ENCODE measurements at places on chromosomes 1 and 21.
A peak's percentile ranks its signal among the peaks of the same experiment; 100 is the strongest.

DNA sequence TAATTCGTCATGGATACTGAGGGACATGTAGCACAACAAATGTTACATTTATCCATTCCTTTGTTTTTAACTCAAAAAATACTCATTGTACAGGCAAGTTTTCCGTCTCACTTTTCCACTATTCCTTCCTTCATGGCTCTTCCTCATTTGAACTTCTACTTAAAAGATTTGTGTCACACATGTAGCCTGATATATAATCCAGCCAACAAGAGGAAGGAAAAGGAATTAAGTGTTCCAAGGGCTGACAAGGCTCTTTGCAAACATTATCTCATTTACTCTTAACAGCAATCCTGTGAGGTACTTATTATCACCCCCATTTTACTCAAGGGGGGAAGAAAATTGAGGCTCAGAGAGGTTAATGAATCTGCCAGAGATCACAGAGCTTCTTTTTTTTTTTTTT lies 22.9 kb downstream of the CD244 start:
- no peak for DNase-seq

GRCh38 chr1:25030012-25030411 lies 99.9 kb upstream of the RUNX3 start:
- DNase-seq: no peak

DNA sequence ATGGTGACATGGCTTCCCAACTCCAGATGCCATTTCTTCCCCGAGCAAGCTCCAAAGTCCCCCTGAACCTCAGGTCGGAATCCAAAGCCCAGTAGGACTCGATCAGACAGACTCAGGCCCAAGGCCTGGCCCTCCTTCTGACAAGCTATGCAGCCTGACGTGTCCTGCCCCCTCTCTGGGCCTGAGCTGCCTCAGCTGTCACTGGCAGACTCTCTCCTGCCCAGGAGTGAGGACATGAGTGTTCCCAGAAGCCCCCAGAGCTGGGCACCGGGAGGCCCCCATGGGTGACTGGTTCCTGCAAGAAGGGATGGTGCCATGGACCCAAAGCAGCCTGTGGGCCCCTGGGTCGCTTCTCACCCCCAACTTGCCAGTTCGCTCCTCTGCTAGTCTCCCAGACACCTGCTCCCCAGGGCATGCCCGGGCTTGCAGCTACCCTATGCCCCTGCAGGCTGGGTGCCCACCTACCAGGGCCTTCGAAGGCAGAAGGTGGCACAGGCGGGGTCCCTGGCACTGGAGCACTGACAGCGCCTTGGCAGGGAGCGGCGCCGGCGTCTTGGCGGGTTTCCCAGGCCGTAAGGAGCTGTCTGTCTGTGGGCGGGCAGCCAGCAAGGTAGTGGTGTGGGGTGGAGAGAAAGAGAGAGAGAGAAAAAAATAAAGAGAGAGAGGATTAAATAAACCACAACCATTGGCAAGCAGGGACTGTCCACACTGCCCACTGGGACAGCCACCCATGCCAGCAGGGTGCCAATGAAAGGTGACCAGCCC lies 2.3 kb downstream of the EDN2 start:
- DNase-seq: no peak

DNA sequence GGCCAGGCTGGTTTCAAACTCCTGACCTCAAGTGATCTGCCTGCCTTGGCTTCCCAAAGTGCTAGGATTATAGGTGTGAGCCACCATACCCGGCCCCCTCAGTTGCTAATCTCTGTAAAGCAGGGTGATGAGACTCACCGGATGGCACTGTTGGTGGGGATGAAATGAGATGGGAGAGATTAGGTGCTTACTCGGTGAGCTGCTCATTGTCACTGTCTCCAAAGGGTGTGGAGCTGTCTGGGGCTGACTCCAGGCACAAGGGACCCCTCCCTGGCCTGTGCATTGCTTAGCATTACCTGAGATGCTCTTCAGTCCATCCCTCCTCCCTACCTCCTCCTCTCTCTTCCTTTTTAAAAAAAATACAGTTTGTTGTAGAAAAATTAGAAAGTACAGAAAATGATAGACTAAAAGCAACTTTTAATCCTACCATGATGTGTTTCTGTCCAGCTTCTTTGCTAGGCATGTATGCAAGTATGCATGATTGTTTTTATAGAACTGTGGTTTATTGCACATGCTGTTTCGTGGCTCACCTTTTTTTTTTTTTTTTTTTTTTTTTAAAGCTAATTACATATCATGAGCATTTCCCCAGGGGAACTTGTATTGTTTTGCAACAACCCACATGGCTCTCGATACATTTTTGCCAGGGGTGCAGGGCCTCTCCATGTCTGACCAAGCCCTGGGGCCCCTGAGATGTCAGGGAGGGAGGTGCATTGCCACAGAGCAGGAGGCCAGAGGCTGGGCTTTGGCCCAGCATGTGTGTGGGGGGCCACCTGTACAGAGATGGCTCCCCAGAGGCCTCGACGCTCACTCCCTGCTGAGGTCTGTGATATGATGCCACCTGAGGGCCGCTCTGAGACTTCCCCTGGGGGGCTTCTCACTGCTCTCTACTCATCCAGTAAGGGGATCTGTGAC lies 55.4 kb downstream of the ARHGEF10L start:
- DNase-seq: no peak

DNA sequence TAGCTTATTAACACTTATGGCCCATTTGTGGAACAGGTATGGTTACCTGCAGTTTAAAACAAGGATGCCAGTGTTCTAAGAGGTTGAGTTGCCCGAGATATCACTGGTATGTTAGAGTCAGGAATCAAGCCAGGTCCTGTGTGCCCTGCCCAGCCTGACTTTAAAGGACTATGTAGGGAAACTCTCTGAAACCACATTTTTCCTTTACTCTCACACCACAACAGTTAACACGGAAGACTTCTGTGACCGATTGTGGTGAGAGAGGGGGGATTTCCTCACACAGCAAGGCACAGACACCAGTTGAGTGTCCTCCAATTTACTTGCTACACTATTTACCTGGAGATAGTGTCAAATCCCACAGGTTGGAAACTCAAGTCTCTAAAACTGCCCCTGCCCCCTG lies 47.8 kb downstream of the UCK2 start:
- DNase-seq: no peak

- no peak for DNase-seq
These were observed 56.4 kb downstream of the AHCTF1 start for GRCh38 chr1:246875041-246876026.

- no peak for DNase-seq
These were observed 202.3 kb upstream of the BRINP3 start for GRCh38 chr1:190679983-190680382.

DNA sequence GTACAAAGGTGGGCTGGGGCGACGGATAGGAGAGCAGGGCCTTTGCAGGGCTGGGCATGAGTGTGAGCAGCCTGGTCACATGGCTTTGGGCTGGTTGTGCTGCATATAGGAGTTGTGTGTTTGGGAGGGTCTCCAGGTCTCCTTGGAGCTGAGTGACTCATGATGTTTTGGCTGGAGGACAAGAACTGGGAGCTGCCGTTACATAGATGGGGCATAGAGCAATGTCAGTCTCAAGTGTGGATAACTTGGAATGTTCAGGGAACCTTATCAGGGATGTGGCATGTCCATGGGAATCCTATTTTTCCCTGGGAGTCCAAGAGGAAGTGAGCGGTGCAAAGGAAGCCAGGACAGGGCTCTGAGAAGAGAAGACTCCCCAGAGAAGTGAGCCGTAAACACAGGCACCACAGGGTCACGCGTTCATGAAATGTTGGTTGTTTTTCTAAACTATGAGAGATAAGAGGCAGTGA lies 136.4 kb upstream of the KCNE2 start:
- no peak for DNase-seq

DNA sequence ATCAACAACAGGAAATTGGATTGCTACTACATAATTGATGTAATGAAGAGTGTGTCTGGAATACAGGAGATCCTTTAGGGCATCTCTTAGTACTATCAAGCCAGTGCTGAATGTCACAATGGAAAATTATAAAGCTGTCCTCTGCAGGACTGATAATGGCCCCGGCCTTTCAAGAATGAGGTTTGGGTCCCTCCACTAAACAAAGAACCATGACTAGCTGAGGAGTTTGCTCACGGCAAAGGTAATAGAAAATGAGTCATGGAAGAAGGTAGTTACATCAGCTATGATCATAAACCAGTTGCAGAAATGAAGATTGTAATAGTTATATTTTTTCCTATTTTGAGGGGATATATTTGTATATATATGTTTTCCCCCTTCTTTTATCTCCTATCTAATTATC lies 145.8 kb downstream of the KCNJ6 start:
- no peak for DNase-seq

GRCh38 chr1:88371436-88372023 lies 312.5 kb upstream of the PKN2 start:
- no peak for DNase-seq

GRCh38 chr1:206001476-206001888 lies 1.7 kb downstream of the RAB7B start:
- DNase-seq: no peak

GRCh38 chr1:178323067-178323466 lies 173.7 kb downstream of the CLEC20A start:
- no peak for DNase-seq

GRCh38 chr1:202586871-202587270 lies 123.4 kb downstream of the SYT2 start:
- no peak for DNase-seq

- no peak for DNase-seq
These were observed 858.5 kb upstream of the B3GALT2 start for GRCh38 chr1:194044892-194045291.

DNA sequence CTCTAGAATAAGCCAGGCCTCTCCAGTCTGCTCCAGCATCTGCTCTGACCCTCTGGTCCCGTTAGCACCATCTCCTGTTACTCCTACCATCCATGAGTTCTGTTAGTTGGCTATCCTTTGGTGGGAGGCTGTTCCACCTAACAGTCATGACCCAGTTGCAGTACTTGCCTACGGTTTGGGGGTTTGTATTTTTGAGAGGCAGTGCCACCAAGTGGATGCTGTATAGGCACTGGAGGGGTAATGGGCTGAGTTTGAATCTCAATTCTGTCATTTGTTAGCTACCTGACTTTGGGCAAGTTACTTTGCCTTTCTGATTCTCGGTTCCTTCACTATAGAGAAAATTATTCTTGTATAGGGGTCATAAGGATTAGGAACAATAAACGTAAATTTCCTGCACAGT lies 12.1 kb upstream of the C8B start:
- no peak for DNase-seq

DNA sequence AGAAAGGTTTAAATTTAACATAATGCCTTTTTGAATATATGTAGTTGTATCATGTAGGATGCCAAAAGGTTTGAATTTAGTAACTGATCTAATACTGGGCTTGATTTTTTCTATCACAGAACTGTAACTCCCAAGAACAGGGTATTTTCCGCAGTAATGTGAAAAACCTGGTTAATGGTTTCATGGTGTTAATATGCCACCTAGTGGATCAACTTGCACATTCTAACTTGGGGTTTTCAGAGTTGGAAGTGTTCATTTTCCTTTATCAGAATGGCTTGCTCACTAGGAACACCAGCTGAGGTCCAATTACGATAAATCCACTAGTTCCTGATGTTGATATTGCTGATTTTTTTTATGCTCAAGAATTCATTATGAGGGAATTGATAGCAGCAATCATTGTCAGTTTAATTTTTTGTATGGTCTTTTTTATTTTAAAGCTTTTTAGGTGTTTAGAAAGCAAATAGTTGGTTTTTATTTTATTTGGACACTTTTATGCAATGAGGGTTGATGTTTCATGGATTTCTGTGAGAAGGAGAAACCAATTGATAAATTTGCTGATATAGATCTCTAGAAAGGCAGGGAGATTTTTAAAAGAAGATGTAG lies 157.2 kb downstream of the PLA2G4A start:
- DNase-seq: peak; percentile 7

- no peak for DNase-seq
These were observed 81.9 kb upstream of the HAO2 start for GRCh38 chr1:119286587-119287181.

- DNase-seq: no peak
These were observed 22.6 kb downstream of the MIGA1 start for GRCh38 chr1:77802026-77802425.

DNA sequence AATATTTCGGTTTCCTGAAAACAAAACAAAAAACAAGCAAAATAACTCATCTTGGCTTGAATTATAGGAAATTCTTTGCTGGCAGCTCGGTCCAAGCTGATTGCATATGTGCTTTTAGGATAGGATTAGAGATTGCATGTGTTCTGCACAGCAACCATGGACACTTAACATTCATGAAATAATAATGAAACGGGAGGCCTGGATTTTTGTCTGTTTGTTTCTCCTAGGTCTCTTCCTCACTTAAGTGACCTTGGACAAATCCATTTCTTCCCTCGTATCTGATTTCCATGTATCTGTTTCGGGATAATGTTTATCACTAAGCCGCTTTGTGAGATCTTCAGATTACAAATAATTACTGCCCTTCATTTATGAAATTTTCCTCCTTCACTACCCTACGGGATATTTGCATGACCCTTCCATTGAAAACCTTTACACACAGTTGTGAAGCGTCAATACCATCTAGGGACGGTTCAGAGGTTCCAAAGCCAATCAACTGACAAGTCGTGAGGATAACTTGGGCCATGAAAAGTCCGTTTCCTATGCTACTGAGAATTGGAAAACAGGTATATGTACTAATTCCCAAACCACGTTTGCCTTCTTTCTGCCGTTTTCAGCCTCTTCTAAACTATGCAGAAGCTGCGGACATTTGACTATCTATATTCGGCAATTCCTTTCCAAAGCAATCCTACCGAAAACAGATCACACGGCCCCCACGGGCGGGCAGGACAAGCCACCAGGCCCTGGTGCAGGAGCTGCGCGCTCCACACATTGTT lies 1.3 kb upstream of the H3-3A start:
- no peak for DNase-seq

GRCh38 chr1:186578325-186579016 lies 101.8 kb downstream of the PTGS2 start:
- no peak for DNase-seq

GRCh38 chr1:33334081-33334552 lies 13.2 kb upstream of the A3GALT2 start:
- no peak for DNase-seq

GRCh38 chr1:115160728-115161127 lies 71.4 kb upstream of the TSPAN2 start:
- DNase-seq: no peak

- no peak for DNase-seq
These were observed 43.8 kb upstream of the SELENON start for GRCh38 chr1:25756215-25756614.

All from NCI-H1417 treated with DMSO at 0.1 percent for 48 hours (cell line).